Type B pancreatic cell (in vitro differentiated cells): ENCODE measurements at places on chromosomes 4 and X. TPM values are rescaled to one million over a fixed set of nuclear protein-coding genes. Genes with fewer than 3 reads are reported as not detected.

- no peak for DNase-seq
These were observed 65.0 kb upstream of the IL15 start for GRCh38 chr4:141571362-141571761.

GRCh38 chrX:53280331-53281320, 758 bp downstream of the IQSEC2 start:
- no peak for DNase-seq

DNA sequence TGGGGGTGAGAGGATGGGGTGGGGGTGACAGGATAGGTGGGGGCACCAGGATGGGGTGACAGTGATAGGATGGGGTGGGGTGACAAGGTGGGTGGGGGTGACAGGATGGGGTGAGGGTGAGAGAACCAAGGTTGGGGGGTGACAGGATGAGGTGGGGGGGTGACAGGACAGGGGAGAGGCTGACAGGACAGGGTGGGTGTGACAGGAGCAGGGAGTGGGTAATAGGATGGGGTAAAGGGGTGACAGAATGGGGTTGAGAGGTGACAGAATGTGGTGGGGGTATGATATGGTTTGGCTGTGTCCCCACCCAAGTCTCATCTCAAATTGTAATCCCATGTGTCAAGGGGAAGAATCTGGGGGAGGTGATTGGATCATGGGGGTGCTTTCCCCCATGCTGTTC, 26.0 kb downstream of the RNF212 start:
- no peak for DNase-seq

DNA sequence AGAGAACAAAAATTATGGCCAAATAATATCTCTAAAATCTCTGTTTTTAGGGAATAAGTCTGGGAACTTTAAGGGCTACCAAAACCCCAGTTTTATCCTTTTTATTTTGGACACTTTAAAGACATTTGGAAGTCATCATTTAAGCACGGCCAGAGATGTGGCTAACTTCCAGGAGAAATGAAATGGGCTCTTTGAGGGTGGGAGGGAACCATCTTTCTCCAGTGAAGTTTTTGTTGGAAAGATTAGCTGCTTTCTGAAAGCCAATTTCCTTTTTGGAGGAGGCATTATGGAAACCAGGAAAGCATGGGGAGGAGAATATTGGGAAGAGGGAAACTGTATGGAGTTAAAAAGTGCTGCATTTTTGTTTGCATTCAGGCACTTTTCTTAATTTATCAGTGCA, 4.8 kb downstream of the VSIG1 start:
- no peak for DNase-seq

- DNase-seq: no peak
These were observed 33.5 kb downstream of the CTBP1 start for GRCh38 chr4:1215141-1216075.

DNA sequence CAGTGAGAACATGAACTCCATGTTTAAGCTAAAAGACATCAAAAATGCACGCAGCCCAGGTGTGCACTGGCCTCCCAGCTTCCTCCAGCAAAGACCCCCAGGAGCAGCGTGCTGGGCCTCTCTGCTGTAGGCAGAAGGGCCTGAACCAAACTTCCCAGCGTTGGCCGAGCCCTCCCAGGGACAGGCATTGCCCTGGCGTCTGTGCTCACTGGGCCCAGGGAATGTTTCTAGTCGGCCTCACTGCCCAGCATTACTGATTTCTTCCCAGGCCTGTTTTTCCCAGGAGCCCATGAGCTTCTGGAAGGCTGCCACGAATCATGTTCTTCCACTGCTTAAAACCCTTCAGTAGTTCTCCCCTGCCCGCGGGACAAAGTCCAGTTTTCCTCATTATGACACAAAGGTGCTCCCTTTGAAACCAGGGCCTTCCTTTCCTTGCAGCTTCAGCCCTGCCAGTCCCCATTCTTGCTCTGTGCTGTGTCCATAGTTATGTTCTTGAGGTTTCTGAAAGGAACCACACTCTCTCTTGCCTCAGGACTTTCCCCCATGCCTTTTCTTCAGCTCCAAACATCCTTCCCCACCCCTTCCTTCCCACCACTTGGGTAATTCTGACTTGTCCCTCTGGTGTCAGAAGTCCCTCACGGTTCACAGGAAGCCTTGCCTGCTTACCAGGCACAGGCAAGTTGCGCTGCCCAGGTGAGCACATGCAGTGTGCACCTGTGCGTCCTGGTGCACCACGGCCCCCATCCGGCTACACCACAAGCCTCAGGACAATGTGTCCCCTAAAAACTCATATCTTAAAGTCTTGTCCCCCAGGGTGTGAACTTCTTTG, 93.4 kb upstream of the ENPP6 start:
- DNase-seq: no peak

GRCh38 chrX:136598631-136599030, 49.3 kb upstream of the CD40LG start:
- DNase-seq: no peak

GRCh38 chr4:82797040-82797404, 1.6 kb downstream of the SCD5 start:
- no peak for DNase-seq

DNA sequence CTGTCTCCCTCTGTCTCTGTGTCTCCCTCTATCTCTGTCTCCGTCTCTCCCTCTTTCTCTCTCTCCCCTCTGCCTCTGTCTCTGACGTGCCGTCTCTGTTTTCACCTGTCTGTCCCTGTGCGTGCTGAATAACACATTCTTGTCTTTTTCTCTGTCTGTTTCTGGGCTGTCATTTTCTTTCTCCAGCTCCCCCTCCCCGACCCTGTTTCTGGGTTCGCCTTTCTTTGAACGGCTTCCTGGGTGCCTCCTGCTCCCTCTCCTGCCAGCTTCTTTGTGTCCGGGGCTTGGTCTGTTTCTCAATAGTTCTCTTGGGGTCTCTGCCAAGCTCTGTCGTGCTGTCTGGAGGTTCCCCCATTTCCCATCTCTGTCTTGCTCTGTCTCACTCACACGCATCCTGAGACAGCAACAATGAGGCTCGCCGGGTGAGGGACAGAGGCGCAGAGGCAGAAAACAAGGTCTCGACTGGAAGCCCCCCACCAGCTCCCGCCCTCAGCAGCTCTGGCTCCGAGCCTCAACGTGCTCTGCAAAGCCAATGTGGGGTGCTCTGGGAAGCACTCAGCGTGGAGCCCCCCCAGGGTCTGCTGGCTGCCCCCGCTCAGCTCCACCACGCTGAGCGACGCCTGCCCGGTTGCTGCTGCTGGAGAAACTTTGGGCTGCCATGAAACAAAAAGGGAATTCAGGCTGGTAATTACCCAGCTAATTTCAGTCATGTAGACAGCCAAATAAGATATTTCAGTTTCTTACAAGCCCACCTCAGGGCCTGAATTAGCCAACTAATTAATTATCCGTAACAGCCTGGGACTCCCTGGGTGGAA, 3.4 kb downstream of the CPLX1 start:
- DNase-seq: no peak

- DNase-seq: no peak
These were observed 327.8 kb upstream of the CXorf51B start for GRCh38 chrX:146481735-146482134.

- no peak for DNase-seq
These were observed 298.2 kb upstream of the KLF3 start for GRCh38 chr4:38365748-38366310.

GRCh38 chrX:45630078-45630477, 429.4 kb upstream of the DIPK2B start:
- DNase-seq: no peak

DNA sequence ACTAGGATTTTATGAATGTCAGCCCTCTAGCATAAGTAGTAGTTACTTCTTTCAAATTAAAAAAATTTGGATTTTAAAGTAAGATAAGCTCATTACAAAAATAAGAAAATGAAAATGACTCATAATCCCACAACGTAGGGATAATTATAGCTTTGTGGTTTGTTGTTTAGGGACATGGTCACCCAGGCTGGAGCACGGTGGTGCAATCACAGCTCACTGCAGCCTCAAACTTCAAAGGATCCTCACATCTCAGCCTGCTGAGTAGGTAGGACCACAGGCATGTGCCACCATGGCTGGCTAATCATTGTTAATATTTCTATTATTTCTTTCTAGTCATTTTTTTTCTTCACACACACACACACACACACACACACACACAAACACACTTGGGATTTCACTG, 57.6 kb downstream of the PLAC1 start:
- no peak for DNase-seq

Gene NXF2B
- total RNA-seq: 0.17 and 0.64 TPM in 2 replicates

Gene FAM149A
- 9.3 and 9.9 TPM in 2 replicates for total RNA-seq

Gene DCAF8L2
- not detected in 2 replicates for total RNA-seq

Gene GRPR
- 3.4 and 9.8 TPM in 2 replicates for total RNA-seq

Gene AMBN
- total RNA-seq: 0.36 and 0.94 TPM in 2 replicates
